ENCODE measurements at places on chromosomes 4 and X. TPM values are rescaled to one million over a fixed set of nuclear protein-coding genes. Genes with fewer than 3 reads are reported as not detected.

- no peak for DNase-seq
These were observed 3.3 kb downstream of the EGF start for GRCh38 chr4:109916027-109916409.

DNA sequence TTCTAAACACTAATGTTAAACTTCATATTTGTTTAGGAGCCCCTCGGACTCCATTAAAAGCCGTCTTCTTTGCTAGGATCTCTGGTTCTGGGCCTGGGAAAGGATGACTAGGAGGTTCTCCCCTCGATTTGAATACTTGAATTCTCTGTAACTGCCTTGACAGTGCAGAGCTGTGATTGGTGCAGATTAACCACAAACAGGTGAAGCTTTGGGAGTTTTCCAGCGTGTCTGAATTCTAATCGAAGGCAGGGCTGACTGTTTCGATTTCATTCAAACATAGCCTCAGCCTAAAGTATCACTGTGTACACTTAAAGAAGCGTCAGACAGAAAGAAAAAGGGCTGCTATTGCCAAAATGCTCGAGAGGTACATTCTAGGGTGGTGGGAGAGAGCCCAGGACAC lies 29.0 kb downstream of the TFDP3 start:
- DNase-seq, result no peak

GRCh38 chrX:149370097-149370496 lies 135.0 kb downstream of the IDS start:
- DNase-seq, result no peak

DNA sequence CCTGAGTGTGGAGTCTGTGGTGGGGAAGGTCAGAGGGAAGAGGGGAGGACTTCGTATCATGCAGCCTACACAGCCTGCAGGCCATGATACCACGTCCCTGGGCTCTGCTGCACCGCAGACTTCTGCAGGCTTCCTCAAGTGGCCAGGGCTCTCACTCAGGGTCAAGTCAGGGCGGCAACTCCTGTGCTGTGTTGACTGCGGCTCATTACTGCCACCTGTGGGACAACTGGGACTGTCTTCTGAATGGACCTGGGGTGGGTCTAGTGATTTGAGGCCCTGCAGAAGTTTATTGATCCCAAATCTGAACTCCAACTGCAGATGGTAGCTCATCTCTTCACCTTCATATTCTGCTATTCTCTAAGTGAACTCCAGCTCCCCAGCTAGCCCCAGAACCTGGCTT lies 167.1 kb downstream of the NSUN7 start:
- no peak for DNase-seq

GRCh38 chr4:88953400-88953799 lies 103.6 kb downstream of the FAM13A start:
- DNase-seq, result no peak

GRCh38 chrX:45324941-45325340 lies 124.3 kb upstream of the DIPK2B start:
- no peak for DNase-seq

GRCh38 chr4:16597845-16598596 lies 300.4 kb downstream of the LDB2 start:
- no peak for DNase-seq

GRCh38 chr4:109931318-109931717 lies 18.6 kb downstream of the EGF start:
- no peak for DNase-seq

DNA sequence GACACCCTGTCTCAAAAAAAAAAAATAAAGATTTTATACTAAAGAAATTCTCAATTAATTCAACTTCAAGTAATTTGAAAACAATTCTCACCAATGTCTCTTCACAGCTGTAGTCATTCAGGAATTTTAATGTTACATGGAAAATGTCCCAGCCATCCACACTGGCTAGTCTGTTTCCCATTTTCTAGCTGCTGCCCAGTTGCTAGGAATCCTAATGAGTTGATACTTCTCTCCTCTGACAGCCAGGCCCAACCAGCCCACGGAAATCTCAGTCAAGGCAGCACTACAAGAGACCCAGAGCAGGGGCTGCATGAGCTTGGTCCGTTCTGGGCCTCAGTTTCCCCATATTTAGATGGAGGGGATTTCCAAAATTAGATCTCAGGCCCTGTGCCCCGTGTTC lies 59.1 kb downstream of the CASP3 start:
- DNase-seq, result no peak

- DNase-seq, result peak; percentile 23
These were observed 5.3 kb upstream of the FGA start for GRCh38 chr4:154595807-154596206.

GRCh38 chr4:156948738-156949137 lies 22.9 kb downstream of the PDGFC start:
- DNase-seq, result peak; percentile 27

Gene NSDHL
- polyA plus RNA-seq, result 92.8 TPM

Gene PAGE2B
- not detected for polyA plus RNA-seq

Gene TRIML2
- 48.9 TPM for polyA plus RNA-seq

Gene CCKAR
- not detected for polyA plus RNA-seq

Gene ODAPH
- polyA plus RNA-seq, result 0.87 TPM

All from foreskin keratinocyte (primary cell).